ENCODE measurements at places on chromosomes 12 and 14.

DNA sequence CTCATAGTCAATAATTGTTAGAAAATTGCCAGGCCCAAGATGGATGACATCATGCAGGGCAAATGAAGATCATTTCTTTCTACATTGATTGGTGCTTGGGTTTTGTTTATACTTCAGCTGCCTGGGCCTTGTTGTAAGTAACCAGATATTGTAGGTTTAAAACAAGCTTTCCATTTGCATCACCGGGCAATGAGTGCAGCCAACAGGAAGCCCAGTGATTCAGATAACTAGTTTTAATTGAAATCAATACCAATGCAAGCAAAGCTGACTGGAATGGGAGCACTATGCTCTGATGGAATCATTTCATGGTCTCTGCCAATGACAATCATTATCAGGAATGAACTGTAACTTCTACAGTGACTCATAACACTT is 279.3 kb downstream of the DUSP6 start:
- DNase-seq, result peak; percentile 53

DNA sequence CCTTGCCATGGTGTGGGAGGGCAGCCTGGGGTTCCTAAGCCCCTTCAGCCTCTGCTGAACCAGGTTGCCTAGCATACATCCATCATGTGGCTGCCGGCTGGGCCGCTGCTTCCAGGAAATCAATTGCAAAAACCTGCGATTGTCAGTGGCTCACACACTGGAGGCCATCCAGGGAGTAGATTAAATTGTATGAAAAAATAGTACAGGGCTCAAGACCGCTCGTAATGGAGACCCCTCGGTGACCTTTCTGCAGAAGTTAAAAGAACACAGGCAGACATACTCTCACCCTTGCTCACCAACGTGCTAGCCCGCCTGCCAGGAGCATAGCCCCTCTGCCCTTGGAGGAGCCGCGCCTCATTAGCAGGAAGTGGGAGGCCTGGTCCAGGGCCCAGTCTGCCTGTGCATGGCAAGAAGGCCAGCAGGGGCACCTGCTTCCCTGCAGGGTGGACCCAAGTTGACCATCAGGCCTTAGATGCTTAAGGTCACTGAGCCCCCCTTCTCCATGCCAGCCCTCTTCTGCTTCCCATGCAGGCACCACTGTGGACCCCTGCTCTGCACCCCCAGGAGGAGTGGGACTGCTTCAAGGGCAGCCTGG is 31.4 kb upstream of the CIPC start:
- peak; percentile 55 for DNase-seq

DNA sequence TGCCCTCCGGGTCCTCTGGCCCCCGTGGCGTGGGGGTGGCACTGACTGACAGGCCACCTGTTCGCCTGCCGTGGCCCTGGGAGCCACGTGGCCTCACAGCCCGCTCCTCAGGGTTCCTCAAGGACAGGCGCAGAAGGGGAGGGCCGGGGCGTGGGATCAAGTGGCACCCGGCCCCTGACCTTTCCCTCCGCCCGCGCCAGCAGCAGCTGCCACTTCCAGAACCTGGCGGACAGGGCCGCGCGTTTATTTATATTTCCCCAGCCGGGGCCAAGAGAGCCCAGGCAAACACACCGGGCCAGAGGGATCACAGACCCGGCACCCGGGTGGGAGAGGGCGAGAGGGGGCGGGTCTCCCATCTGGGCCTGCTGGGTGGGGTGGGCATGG is 92.6 kb downstream of the RFLNA start:
- DNase-seq, result no peak

- no peak for DNase-seq
Measured at GRCh38 chr14:61535032-61535431, 160.3 kb upstream of the HIF1A start.

GRCh38 chr12:116588390-116589028 is 29.3 kb downstream of the MAP1LC3B2 start:
- DNase-seq, result no peak

DNA sequence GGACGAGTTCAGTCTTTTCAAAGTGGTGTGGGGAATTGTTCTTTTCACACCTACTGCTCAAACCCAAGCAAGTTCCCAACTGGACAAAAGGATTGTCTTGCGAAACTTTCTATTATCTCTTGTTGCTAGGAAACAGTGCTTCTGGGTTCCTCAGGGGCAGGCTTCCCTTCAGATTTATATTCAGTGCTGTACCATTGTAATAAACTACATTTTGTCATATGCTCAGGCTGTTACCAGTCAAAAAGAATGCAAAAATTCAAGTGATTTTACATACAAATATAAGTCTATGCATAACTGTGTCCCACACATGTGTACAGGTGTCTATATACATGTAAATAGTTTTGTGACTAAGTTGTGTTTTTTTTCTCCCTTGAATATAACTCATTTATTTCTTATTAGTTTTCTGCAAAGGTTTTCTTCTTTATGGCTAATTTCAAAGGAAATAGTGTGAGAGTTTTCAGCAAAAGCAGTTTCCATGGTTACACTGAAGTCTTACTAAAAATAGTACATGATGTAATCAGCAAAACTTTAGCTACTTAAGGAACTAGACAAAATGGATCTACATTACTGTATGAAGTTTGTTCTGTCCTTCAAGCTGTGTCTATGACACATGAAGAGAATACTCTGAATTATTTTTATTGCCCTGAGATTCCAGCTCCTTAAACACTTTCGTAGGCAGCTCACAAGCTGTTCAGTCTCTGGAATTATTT is 430.2 kb upstream of the TMPO start:
- DNase-seq, result no peak

DNA sequence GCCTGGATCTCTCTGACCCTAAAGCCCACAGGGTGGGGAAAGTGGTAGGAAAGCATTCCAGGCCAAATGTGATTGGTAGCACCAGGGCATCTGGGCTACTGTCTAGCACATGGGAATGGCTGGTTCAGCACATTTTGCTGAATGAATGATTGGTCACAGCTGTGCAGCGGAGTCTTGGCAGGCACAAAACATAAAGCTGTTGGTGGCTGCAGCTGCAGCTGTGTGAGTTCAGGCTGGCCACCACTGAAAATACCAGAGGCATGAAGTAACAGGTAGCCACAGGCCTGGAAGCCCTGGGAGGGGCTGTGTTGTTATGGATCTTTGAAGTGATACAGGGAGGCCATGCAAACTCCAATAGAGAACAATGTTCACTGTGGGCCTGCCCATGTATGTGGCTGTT is 72.7 kb downstream of the MYRFL start:
- peak; percentile 82 for DNase-seq

DNA sequence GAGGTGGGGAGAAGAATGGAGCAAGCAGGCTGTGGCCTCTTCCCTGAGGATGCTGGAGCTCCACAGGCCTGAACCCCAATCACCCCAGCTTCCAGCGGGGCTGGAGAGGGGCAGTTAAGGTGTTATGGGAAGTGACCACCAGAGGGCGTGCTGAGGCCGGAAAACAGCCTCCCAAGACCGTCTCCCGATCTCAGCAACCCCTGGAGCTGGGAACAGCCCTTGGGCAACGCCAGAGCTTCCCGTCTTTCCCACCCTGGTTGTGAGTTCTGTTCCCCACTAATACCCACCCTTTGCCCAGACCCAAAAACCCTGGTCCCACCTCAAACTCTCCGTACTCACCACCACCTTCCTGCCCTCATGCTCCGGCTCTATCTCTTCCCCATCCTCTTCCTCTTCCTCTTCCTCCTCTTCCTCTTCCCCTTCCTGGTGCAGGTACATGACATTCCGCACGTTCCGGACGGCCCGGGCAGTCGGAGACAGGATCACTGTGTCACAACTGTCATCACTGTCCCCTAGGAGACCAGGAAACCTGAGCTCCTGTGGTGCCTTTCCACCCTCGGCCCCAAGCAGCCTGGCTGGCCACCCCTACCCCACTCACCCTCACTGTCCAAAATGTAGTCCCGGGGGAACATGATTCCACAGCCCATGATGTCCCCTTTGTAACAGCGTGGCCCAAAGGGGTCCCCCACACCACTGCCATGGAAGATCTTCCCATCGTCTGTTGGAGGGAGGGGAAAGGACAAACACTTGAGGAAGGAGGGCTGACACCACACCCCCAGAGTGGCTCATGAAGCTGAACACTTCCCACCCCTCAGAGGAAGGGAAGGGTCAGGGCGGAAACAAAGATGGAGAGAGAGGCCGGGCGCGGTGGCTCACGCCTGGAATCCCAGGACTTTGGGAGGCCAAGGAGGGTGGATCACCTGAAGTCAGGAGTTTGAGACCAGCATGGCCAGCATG is 12.9 kb downstream of the SPRYD3 start:
- DNase-seq, result peak; percentile 87

- DNase-seq, result no peak
Measured at GRCh38 chr12:7150841-7151240, 20.7 kb downstream of the CLSTN3 start.

GRCh38 chr12:85280984-85281630 is 1.1 kb downstream of the ALX1 start:
- peak; percentile 10 for DNase-seq

DNA sequence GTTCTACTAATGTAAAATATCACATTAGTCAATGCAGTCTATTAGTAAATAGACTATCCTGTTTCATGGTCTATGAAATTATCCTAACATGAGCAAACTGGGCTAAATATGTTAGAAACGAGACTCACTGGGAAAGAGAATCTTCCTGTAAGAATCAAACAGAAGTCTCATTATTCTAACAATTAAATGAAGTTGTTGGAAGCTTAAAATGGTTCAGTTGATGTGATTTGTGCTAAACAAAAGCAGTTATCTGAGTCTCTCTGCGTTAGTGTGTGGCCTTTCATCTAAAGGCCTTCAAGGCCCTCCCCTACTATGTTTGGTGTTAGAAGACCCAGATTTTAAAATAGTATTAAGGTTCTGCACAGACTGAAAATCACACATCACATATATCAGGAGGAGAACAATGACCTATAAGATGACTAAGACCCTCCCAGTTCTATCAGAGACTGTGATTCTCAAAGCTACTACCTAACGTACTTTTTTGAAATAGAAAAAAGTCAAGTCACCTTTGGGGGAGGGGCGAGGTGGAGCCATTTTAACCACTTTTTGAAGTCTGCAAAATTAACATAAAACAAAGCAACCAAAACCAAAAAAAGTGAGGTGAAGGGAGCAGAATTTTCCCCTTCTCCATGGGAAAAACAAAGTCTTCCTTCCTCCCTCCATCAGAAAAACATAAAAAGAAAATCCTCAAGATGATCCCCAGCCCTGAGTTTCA is 82.3 kb downstream of the DENND5B start:
- no peak for DNase-seq

GRCh38 chr12:22514875-22515274 is 29.5 kb downstream of the C2CD5 start:
- no peak for DNase-seq

GRCh38 chr14:23864259-23864658 is 89.3 kb upstream of the DHRS4 start:
- DNase-seq, result no peak

- DNase-seq, result peak; percentile 69
Measured at GRCh38 chr14:70086685-70087379, 101.9 kb downstream of the SLC8A3 start.

DNA sequence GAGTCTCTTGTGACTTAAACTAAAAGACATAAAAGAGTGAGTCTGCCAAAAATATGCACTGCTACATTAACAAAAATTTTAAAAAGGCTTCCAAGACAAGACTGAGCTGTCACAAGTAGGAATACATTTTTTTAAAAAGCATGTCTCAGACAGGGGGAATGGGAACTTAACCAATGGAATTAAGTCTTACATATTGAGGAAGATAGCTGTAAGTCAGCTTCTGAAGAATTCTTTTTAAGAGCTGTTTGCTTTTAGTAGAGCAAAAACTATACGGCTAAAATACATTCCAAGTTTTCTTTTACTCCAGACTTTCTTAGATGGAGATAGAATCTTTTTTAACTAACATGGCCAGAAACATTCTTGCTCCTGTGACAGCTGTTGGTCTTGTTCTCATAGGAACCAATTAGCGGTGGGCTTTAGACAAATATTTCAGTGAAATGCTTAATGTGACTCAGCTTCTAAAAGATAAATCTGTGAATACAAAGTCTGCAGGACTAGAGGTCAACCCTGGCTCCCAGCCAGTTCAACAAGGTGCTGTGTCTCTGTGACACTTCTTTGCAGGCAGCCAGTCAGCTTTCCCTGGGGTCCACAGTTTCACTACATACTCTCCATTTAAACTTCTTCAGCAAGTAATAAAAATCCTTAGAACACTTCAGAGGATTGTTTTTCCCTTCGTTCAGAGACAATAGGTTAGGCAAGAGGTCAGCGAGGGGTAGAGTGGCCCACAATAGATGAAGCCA is 187.6 kb downstream of the NAV3 start:
- DNase-seq, result peak; percentile 66

- DNase-seq, result no peak
Measured at GRCh38 chr12:15691388-15691787, 97.8 kb downstream of the EPS8 start.

GRCh38 chr12:76554405-76555230 is 5.0 kb downstream of the OSBPL8 start:
- DNase-seq, result no peak

- DNase-seq, result peak; percentile 93
Measured at GRCh38 chr14:58663494-58664111, 25.8 kb downstream of the DACT1 start.

- no peak for DNase-seq
Measured at GRCh38 chr14:89206389-89207031, 210.5 kb downstream of the FOXN3 start.

- DNase-seq, result no peak
Measured at GRCh38 chr14:101361451-101362433, 199.6 kb upstream of the DIO3 start.

GRCh38 chr14:102652194-102652593 is 59.7 kb downstream of the RCOR1 start:
- DNase-seq, result no peak

- DNase-seq, result no peak
Measured at GRCh38 chr12:124737040-124737419, 126.6 kb downstream of the SCARB1 start.

DNA sequence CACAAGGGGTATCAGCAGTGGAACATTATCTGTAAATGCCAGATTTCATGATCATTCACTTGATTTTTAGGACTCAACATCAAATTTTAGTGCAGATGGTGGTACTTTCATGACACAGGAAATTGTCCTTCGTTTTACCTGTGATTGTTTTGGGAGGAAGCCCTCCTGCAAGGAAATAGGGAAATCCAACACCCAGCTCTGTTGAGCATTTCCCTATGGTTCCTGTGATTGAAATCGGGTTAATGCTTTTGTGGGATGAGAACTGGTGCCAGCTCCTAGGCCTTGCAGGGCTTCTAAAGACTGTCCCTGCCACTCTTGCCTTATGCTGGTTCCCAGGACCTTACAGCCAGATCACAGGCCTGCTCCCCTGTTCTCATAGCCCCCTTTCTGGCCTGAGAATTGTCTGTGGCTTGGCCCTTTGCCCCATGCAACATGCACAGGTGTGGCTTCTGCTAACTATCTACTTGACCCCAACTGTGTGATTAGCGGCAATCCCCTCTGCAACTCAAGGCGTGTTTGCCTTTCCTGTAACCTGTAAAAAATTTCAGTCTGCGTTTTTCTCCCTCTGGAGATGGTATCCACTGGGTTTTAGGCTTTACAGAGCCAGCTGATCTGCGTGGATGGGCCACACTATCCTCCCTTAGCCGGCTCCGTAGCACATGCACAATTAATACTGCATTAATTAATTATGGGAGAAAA is 112.5 kb downstream of the ETV6 start:
- no peak for DNase-seq
